ENCODE measurements at places on chromosomes 2 and 18. TPM values are rescaled to one million over a fixed set of nuclear protein-coding genes. Genes with fewer than 3 reads are reported as not detected.

The LAMA3 gene
- not detected for total RNA-seq

The FAM228B gene
- 7.8 TPM for total RNA-seq

The TMEM17 gene
- total RNA-seq = not detected

The CXCR1 gene
- total RNA-seq = 0.54 TPM

The PTH2R gene
- 0.07 TPM for total RNA-seq

The DLX2 gene
- not detected for total RNA-seq

The ATP8B1 gene
- not detected for total RNA-seq

The RPRM gene
- 0.41 TPM for total RNA-seq

The ZBTB7C gene
- 0.81 TPM for total RNA-seq

The PTPN18 gene
- total RNA-seq = 86.2 TPM

The CLEC4F gene
- total RNA-seq = 0.27 TPM

The SKOR2 gene
- not detected for total RNA-seq

The DSG1 gene
- not detected for total RNA-seq

The CCDC141 gene
- total RNA-seq = 7.5 TPM

The HOXD3 gene
- not detected for total RNA-seq

The FSIP2 gene
- 0.27 TPM for total RNA-seq

The BOLL gene
- total RNA-seq = not detected

The ACVR1C gene
- 1.8 TPM for total RNA-seq

The MIB1 gene
- total RNA-seq = 23.0 TPM

The SPDYA gene
- 2.1 TPM for total RNA-seq

The LIPG gene
- not detected for total RNA-seq

The ITGA4 gene
- 157 TPM for total RNA-seq

The GKN2 gene
- total RNA-seq = not detected

The GALNT3 gene
- 15.4 TPM for total RNA-seq

The LCT gene
- 0.74 TPM for total RNA-seq

The LRRC30 gene
- not detected for total RNA-seq

The UGT1A8 gene
- not detected for total RNA-seq

The C2orf78 gene
- total RNA-seq = not detected

The G6PC2 gene
- total RNA-seq = not detected

The SH3BP4 gene
- total RNA-seq = 0.12 TPM

The PARD3B gene
- total RNA-seq = 0.83 TPM

The GPAT2 gene
- total RNA-seq = 9.8 TPM

The ARHGEF33 gene
- 0.12 TPM for total RNA-seq

Data from T-helper 1 cell treated with Interleukin-12 subunit alpha and Interleukin-12 subunit beta and Interleukin-4 antibody, amounts not matched to agents 30 ng/mL and 1 ng/mL, for 36 hours (primary cell).